ENCODE measurements at places on chromosomes 3 and 15.

GRCh38 chr15:68436680-68437079 is 4.7 kb upstream of the ITGA11 start:
- DNase-seq: no peak

DNA sequence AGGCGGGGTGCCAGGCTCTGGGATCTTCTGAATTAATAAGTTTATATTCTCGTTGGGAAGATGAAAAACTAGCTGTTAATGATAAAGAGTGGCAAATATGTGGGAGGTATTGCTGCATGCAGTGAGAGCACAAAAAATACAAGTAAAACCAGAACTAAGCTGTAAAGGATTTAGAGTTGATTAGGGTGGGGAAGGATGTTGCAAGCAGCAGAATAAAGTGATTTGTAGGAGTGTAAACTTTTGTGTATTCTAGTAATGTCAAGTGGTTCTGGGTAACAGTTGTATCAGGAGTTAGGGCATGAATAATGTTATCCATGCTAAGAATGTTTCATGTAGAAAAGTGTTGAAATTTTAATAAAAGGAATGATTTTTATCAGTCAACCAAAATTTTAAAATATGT is 18.1 kb downstream of the CRYBG3 start:
- DNase-seq: no peak

- no peak for DNase-seq
These were observed 51.1 kb downstream of the ZIC4 start for GRCh38 chr3:147355084-147355752.

GRCh38 chr3:43041517-43041916 is 62.4 kb downstream of the GASK1A start:
- no peak for DNase-seq

DNA sequence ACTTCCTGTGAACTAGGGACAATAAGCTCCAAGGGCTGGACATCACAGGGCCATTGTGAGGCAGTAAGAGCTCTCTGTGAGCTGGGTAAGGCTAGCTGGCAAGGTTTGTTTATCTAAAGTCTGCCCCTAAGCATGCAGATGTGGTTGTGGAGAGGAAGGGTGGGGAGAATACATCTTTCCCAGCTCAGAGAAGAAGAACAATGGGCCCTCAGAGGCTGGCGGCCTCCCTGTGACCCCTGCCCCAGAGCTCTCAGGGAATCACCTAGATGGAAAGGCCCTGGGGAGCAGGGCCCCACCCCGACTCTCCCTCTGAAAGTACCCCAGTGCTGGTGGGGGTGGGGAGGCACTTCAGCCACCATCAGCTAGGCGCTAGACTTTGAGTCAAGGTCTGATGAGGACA is 4.3 kb upstream of the AP3B2 start:
- DNase-seq: no peak

DNA sequence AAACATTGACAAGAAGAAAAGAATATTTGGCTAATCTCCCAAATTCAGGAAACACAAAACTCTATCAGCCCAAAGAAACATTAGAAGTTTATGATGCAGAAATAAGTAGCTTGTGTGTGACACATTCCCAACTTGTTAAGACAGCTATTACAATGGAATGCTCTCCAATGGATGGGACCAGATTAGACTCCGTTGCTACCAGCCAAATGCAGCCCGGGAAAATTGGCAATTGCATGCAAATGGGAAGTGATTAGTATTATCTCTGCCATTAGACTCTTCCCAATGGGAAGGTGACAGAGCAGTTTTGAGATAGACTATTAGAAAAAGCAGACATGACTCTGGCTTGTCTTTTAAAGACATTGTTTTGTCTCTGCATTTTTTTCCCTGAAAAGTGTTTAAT is 37.4 kb upstream of the KCNMB2 start:
- DNase-seq: no peak

GRCh38 chr3:68056556-68056955 is 402.1 kb upstream of the SUCLG2 start:
- DNase-seq: peak; percentile 27

DNA sequence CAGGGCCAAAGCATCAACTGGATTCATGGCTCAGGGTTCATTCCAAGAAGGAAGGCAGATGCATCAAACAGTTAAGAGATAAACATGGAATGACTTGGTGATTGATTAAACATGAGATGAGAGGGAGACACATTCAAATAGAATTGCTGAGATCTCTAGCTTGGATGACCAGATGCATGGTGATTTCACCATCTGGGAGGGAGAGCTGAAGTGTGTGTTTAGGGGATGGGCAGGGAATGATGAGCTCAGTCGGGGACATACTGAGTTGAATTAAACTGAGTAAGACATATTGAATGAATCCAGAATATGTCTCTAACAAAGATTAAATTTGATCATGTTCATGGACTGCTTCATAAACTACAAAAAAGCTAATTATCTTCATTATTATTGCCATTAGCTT is 35.5 kb downstream of the CADPS start:
- DNase-seq: no peak

- DNase-seq: no peak
These were observed 1.5 kb downstream of the ABCC5 start for GRCh38 chr3:184016169-184016570.

DNA sequence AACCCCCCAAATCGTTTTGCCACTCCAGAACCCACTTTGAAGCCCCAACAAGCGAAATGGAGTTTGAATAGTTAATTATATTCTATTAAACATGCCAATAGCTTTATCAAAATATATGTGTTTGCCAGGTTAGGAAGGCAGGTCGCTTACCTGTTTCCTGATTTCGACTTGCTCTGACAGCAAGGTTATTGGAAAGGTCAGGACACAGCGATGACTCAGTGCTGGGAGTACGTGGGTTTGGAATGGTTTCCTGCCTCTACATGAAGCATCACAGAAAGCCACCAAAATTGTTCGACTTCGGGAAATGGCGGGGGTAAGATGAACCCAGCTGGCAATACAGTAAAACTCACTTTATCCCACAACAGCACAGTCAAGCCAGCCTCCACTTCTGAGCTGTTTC is 135.6 kb upstream of the ABI3BP start:
- no peak for DNase-seq

GRCh38 chr3:177050501-177051237 is 146.6 kb downstream of the TBL1XR1 start:
- DNase-seq: peak; percentile 54
